Activated CD4-positive, alpha-beta T cell treated with anti-CD3 and anti-CD28 coated beads for 1 hour (primary cell): ENCODE measurements at places on chromosomes 1 and 21.

DNA sequence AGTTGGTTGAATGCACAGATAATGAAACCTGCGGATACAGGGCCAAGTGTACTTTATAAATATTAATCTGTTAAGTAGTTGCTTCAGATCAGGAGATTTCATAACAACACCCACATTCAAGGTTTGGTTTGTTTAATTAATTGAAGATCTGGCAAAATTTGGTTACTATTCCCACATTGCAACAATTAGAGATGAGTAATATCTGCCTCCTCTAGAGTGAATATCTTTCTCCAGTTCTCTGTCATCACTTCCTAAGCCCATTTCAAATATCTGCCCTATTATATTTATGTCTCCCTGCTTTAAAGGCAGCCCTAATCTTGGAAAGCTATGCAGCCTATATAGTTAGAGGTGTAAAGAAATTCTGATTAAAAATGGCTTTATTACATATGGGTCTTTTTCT lies 61.4 kb downstream of the PPP2R5A start:
- DNase-seq: no peak

GRCh38 chr21:41168391-41169257 lies 664 bp downstream of the BACE2 start:
- DNase-seq: no peak

GRCh38 chr1:181139631-181140061 lies 51.1 kb downstream of the IER5 start:
- no peak for DNase-seq

GRCh38 chr1:89866568-89866967 lies 45.7 kb downstream of the LRRC8D start:
- no peak for DNase-seq

GRCh38 chr1:22275626-22276395 lies 132.9 kb upstream of the WNT4 start:
- peak; percentile 9 for DNase-seq

- DNase-seq: no peak
Measured at GRCh38 chr1:177247623-177248176, 76.9 kb downstream of the BRINP2 start.

DNA sequence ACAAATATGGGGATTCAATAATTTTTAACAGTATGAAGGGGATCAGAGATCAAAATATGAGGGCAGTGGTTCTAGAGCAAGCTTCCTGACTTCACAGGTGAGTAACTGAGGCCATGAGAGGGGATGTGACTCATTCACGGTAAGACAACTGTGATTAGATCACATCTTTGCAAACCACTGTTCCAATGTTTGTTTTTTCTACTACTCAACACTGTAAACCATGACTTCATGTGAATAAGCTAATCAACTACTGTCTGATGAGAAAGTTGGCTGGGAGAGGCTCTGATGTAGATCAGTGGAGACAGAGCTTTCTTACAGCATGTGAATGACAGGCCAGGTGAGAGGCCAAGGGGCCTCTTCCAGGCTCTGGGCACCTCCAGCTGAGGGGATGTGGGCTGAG lies 84.7 kb downstream of the BRINP2 start:
- no peak for DNase-seq

DNA sequence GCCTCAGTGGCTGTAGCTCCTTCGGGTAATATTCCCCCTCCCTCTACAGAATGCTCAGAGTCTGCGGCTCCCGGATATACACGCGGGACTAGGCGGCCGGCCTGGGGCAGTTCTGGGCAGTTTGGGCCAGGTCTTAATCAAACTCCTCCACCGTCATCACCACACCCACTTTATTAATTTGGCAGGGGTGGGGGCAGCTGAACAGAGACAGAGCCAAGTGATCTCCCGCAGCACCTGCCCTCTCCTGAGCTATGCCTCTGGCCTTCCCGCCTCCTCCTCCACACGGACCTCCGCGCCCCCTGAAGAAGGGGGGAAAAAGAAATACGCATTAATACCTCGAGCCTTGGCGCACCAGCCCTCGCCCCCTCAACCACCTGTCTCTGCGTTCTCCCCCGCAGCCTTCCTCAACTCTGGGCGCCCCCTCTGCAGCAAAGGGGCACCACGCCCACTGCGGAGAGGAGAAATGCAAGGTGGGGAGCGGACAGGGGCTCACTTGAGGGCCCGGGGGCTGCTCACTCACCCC lies 42.6 kb downstream of the CD34 start:
- no peak for DNase-seq

- DNase-seq: no peak
Measured at GRCh38 chr1:70961374-70961975, 86.1 kb downstream of the PTGER3 start.

- no peak for DNase-seq
Measured at GRCh38 chr1:179183857-179184256, 45.6 kb downstream of the ABL2 start.

- DNase-seq: no peak
Measured at GRCh38 chr1:164263540-164263939, 295.4 kb upstream of the PBX1 start.

GRCh38 chr1:201250326-201251011 lies 32.8 kb upstream of the PKP1 start:
- DNase-seq: no peak

- no peak for DNase-seq
Measured at GRCh38 chr1:162168261-162168660, 98.8 kb downstream of the NOS1AP start.

GRCh38 chr1:69533343-69533742 lies 34.4 kb upstream of the LRRC7 start:
- DNase-seq: no peak

DNA sequence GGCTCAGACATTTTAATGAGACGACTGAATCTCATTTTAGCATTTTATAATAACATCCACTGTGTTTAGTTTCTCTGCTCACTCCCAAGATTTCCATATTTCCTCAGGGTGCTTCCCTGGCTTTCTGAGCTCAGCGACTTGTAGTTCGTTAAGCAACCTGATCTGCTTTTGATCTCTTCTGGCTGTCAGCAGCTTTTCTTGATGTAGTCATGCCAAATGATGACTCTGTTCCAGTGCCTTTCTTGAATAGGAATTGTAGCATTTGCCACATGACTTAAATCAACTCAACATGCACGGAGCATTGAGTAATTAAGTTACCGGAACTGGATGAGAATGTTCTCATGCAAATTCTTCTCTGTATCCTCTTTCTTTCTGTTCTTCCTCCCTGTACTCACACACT lies 246.1 kb downstream of the FMN2 start:
- no peak for DNase-seq

DNA sequence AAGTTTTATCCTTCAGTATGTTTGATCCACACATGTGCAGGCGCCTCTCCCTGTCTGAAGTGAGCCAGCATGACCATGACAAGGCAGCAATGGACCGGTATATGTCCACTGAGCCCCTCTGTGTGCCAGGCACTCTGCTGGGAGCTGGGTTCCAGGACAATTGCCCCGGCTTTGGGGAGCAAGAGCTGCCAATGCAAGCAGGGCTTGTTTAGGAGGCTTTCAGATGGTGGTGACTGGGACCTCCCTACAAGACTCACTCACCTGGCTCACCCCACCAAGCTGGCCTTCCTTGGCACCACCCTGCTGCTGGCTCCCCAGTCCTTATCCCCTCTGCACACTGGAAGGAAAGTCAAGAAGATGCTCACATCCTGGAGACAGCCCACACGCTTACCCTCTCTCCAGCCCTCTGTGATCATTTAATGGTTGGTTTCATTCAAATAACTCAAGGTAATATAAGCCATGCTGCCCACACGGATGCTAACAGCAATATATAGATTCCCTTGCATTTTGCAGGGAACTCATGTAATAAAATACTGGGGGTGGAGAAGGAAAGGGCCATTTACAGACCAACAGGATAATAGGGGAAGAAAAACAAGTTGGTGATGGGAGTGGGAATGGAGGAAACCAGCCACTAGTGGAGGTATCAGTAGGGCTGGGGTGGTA lies 23.6 kb downstream of the KCND3 start:
- no peak for DNase-seq

- DNase-seq: no peak
Measured at GRCh38 chr1:175273376-175274031, 80.9 kb upstream of the KIAA0040 start.

DNA sequence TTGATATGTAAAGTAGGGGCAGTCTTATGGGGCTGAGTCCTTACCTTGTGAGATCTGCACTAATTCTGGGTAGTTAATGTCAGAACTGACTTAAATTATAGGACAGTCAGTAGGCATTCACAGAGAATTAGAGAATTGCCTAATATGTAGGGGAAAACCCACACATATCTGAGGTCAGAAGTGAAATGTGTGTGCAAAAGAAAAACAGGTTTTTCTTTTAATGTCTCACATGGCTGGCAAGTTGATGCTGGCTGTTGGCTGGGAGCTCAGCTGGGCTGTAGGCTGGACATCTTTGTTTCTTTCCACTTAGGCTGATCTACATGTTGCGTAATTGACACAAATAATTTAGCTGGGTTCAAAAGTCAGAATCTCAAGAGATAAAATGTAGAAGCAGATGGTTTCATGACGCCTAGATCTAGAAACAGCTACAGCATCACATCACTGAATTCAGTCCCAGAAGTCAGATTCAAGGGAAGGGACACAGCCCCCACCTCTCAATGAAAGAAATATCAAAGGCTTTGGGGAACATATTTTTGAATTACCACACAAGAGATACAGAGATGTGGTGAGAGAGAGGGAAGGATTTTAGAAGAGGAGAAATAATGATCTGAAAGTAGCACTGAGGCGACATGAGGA lies 98.9 kb downstream of the TNFSF18 start:
- DNase-seq: no peak

DNA sequence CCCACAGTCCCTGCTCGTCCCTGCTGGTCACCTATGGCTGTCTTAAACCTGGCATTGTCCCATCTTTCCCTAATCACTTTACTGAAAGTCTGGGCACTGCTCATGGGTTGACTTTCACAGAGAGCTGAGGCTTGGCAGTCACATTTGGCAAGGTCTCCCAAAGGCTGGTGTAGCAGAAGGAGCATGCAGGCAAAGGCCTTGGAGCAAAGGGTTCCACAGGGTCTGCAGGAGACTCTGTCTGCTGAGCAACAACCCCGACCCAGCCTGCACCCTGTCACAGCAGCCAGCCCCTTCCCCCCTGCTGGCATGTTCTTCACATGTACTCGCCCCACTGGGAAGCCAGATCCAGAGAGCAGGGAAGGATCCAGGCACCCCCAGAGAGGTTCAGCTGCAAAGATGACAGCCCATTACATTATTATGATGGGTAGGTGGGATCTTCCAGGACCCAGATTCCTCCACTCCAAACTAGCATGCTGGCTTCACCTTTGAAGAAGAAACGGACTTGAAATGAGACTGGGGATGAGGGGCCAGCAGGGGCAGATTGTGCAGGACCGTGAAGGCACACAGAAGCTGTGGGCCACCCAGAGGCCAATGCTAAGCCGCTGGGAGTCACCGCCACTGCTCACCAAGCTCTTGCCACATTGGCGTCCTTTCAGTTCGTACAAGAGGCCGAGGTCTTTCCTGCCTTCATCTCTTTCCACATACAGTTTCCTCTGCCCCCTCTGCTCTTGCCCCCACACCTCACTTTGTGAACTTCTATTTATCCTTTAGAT lies 14.2 kb upstream of the TMEM125 start:
- no peak for DNase-seq

GRCh38 chr1:44532567-44532944 lies 127.5 kb downstream of the RNF220 start:
- no peak for DNase-seq

DNA sequence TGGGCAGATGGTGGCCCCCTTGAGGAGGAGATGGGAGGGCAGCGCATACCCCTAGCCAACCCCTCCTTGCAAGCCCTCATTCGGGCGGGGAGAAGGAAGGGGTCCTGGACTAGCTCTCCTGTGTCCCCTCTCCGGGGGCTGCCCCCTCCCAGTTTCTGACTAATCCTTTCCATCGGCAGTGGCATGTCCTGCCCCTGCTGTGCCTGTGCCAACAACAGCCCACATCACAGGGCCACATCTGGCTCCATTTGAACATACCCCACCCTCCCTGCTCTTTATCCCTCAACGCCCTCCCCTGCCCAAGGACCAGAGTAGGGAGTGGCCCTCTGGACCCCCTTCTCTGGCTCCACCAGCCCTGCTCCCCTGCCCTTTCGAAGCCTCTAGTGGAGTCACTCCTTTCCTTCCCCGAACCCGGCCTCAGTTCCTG lies 11.0 kb upstream of the LMNA start:
- no peak for DNase-seq

DNA sequence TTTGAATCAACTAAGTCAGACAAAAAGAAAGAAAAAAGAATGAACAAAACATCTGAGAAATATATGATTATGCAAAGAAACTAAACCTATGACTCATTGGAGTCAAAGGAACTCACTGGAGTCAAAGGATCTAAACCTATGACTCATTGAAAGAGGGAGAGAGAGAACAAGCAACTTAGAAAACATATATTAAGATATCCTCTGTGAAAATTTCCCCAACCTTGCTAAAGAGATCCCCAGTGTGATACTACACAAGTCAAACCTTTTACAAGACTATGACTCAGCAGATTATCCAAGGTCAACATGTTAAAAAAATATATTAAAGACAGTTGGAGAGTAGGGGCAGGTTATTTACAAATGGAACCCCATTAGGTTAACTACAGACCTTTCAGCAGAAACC lies 1538.3 kb downstream of the NCAM2 start:
- DNase-seq: no peak

GRCh38 chr1:89791064-89791726 lies 29.6 kb upstream of the LRRC8D start:
- no peak for DNase-seq

- DNase-seq: no peak
Measured at GRCh38 chr1:3683992-3684391, 31.7 kb downstream of the TP73 start.

GRCh38 chr1:116988908-116989307 lies 12.7 kb upstream of the CD101 start:
- no peak for DNase-seq
